ENCODE measurements at places on chromosomes 16 and 17.

DNA sequence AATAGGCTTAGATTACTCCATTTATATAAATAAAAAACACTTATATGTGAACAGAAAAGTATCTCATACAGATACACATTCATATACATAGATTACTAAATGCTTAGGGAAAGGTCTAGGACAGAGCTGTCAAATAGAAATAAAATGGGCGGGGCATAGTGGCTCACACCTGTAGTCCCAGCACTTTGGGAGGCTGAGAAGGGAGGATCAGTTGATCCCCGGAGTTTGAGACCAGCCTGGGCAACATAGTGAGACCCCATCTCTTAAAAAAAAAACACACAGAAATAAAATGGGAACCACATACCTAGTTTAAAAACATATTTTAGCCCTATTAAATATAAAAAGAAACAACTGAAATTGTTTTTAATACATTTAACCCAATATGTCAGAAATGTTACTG, 58.9 kb downstream of the CFDP1 start:
- no peak for DNase-seq

- DNase-seq: no peak
Measured at GRCh38 chr17:77634710-77635109, 323.8 kb upstream of the TNRC6C start.

- no peak for DNase-seq
Measured at GRCh38 chr16:55283812-55284717, 39.9 kb upstream of the IRX6 start.

- DNase-seq: no peak
Measured at GRCh38 chr17:44934745-44935105, 12.8 kb downstream of the KIF18B start.

DNA sequence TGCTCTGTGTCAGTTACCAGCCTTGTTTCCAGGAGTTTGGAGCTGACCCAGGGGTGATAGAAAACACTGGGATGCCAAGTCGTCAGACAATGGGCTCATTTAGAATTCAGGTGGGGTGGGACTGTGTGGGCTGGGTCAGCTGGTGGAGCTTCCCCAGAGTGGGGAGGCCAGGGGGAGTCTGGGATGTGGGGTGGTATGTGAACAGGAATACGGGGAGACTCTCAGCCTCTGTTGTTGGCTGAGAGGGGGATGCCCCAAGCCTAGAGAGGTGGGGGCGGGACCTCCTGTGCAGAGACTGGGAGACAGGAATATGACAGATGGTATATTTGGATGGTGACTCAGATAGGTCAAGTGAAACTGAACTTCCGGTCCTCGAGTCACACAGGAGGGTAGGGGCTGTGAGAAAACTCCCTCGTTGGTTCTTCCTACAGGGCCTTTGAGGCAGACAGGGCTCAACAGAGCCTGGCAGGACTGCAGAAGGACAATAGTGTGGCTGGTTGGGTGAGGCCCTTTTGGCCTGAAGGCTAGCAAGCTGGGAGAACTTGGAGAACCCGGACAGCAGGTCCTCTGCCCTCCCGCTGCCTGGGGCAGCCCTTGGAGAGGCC, 23.7 kb downstream of the CDH1 start:
- no peak for DNase-seq

GRCh38 chr16:62638324-62638911, 602.2 kb upstream of the CDH8 start:
- DNase-seq: no peak

- DNase-seq: peak; percentile 48
Measured at GRCh38 chr17:82300707-82301270, 16.6 kb downstream of the CD7 start.

- DNase-seq: no peak
Measured at GRCh38 chr16:19743816-19744159, 25.7 kb downstream of the IQCK start.

- peak; percentile 54 for DNase-seq
Measured at GRCh38 chr16:278863-279366, 1.5 kb upstream of the ARHGDIG start.

- no peak for DNase-seq
Measured at GRCh38 chr16:65200857-65201256, 79.0 kb upstream of the CDH11 start.

DNA sequence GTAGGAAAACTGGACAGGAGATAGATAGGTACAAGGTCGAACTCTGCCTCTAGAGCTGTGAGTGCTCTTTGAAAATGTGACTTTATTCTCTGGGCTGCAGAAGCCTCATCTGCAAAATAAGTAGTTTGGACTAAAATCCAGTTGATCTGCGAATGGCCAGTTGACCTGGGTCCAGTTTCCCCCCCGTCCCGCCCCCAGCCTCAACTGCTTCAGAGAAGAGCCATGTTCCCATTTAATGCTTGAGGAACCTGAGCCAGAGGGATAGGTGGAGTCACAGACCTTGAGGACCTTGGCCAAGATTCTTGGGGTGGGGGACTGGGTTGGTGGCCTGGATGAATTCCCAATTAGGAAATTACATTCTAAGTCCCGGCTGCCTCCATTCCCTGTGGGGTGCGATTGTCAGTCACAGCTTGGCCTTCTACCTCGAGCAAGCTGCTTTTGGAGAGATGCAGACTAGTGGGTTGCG, 14.1 kb downstream of the TBX2 start:
- DNase-seq: no peak

DNA sequence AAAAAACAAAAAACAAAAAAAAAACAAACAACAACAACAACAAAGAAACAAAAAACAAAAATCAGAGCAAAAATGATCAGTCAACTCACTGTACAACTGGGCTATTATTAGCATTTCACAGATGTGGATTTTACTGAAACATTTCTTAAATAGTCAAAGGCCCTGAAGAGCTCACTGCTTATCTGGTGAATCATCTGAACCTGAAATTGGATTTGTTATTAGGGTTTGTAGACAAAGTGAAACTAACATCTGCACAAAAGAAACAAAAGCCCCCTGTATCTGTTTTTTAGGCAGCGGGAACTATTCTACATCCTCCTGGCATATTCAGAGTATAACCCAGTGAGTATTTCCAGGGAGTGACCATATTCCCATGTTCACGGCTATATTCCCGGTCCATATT, 32.6 kb upstream of the KSR1 start:
- no peak for DNase-seq

GRCh38 chr17:11921296-11921695, 76.0 kb downstream of the ZNF18 start:
- DNase-seq: no peak

- no peak for DNase-seq
Measured at GRCh38 chr17:11300738-11301137, 59.7 kb downstream of the SHISA6 start.

DNA sequence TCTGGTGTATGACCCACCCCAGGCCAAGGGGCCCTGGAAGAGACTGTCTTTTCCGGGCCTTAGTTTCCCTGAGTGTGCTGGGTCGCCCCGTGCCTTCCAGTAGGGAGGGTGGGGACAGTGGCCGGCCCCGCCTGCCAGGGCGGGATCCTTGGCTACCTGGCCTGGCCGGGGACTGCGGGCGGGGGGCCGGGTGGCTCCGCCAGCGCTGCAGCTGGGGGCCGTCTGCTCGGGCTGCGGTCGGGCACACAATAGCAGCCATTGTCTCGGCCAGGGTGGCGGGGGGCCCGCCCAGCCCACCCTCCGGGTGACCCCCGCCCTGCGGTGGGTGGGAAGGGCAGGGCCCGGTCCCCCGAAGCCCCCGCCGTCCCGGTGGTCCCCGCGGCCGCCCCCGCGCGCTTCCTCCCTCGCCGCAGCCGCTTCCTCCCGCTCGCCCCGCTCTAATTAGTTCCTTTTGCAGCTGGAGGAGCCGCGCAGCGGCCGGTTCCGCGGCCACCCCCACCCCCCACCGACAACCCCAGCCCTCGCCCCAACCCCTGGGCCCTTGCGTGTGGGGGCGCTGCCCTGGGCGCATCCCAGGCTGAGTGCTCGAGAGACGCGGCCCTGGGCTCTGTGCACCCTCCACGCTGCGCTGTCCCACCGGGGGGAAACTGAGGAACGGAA, 11.6 kb downstream of the GLIS2 start:
- no peak for DNase-seq

- DNase-seq: no peak
Measured at GRCh38 chr17:80316431-80316830, 55.8 kb downstream of the RNF213 start.

DNA sequence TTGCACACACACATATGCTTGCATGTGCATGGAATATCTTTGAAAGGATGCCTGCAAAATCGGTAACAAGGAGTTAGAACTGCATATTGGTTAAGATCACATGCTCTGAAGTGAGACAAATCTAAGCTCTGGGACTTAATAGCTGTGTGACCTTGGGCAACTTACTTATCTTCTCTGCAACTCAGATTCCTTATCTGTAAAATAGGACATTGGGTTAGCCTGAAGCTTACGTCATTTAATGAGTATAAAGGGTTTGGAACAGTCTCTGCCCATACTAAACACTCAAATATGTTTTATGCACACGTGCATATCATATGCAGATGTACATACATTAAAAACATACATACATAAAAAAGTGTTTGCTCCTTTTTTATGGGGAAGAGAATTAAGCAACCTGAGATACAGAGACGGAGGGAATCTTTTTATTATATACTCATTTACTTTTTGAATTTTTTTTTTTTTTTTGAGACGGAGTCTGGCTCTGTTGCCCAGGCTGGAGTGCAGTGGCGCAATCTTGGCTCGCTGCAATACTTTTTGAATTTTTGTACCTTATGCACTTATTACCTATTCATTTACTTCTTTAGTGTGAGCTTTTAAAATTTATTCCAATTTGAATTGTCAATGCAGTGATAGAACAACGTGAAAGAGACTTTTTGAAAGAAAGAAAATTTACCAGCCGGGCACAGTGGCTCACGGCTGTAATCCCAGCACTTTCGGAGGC, 206.2 kb downstream of the CCDC182 start:
- DNase-seq: no peak

DNA sequence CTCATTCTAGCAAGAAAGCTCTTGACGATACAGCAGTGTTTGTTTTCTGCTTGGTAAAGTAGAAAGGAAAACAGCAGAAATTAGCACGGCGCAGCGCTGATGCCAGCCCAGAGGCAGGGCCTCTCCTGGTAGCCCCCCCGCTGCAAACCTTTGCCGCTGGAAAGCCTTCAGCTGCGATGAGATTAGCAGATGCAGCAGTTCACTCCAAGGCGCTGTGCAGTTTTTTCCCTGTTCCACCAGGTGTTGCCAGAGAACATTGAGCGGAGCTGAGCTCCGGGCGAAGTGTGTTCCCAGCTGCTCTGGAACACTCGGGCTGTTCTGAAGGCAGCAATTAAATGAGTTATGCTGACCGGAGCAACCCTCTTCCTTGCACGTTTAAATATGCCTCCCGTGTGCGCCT, 72.5 kb downstream of the RBFOX1 start:
- DNase-seq: no peak

DNA sequence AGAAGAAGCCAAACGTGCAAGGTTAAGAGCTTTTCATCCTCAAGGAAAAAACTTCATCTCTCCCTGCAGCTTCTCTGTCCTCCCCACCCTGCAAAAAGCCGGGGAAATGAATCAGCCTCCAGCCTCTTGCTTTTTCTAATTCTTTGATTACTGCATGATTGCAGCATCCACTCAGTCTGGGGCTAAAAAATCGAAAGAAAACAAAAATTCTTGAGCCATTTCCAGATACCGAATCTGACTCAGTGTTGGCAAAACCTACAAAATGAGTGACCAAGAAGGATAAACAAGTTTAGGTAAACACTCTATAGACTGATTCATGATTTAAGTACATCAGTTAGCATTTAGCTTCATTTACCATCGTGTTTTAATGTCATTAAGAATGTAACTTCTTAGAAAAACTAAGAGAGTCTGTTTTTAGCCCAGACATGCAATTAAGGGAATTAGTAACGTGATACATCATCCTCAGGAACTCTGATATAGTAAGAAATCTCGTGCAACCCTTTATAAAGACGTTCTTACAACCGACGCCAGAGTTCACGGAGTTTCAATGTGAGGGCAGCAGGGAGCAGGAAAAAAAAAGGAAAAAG, 287.3 kb upstream of the FOXF1 start:
- DNase-seq: no peak

DNA sequence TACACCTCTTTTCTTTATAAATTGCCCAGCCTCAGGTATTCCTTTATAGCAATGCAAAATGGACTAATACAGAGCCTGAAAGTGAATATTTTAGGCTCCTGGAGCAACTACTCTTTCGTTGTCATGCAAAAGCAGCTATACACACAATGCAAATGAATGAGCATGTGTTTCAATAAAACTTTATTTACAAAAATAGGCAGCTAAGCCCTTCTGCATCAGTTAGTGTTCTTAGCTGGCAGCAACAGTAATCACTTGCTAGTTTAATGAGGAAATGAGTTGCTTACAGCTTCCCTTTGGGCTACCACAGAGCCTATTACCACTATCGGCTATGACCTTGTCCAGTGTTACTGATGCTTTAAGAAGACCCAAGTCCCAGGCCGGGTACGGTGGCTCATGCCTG, 402.9 kb downstream of the XYLT1 start:
- no peak for DNase-seq

- no peak for DNase-seq
Measured at GRCh38 chr17:42131232-42131631, 8.6 kb downstream of the HSPB9 start.

DNA sequence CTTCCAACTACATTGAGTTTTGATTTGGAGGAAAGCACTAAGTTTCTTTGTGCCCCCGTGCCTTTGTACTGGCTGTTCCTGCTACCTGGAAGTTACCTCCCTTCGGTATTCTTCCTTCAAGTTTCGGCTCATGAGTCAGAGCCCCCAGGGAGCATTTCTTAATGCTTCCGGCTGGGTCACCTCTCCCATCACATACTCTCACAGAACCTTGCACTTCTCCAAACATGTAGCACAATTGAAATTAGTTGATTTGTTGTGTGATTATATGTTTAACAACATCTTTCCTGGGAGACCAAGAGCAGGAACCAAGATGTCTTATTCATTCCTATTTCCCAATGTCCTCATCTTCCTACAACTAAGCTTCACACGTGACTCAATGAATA, 158.6 kb upstream of the CDH5 start:
- no peak for DNase-seq

GRCh38 chr17:48244121-48244711, 136.7 kb downstream of the SNX11 start:
- no peak for DNase-seq

DNA sequence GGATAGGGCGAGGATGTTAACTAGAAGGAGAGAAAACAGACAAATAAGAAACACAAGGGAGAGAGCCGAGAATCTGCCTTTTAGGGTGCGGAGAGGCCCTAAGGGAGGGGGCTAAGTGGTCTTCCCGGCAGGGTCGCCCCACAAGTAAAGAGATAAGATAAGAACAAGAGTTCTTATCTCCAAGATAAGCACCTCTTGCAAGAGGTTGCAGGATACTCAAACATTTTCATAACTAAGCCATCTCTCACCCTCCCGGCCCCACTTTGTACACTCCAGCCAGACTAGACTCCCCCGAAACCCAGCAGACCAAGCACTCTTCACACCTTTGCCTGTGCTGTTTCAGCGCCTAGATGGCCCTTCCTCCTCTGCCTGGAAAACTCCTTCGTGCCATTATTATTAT, 14.3 kb downstream of the ZNF319 start:
- DNase-seq: no peak

Data from central memory CD4-positive, alpha-beta T cell (primary cell).